ENCODE measurements at places on chromosomes 4 and X.

GRCh38 chr4:94941706-94942105 is 184.0 kb downstream of the BMPR1B start:
- DNase-seq: no peak

GRCh38 chr4:169414913-169415312 is 144.2 kb upstream of the SH3RF1 start:
- DNase-seq: no peak

DNA sequence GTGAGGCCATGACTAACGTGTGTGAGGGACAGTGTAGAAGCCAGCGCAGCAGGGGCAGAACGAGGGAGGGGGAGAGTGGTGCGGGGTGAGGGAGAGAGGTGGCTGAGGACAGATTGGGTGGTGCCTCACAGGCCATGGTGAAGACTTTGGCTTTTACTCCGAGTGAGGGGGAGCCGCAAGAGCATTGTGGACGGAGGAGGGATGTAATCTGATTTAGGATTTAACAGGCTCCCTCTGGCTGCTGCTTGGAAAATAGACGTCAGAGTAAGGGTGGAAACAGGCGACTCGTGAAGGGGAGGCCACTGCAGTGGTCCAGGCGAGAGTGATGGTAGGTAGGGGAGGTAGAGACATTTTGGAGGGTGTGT is 13.0 kb downstream of the PPP1R3F start:
- DNase-seq: no peak

DNA sequence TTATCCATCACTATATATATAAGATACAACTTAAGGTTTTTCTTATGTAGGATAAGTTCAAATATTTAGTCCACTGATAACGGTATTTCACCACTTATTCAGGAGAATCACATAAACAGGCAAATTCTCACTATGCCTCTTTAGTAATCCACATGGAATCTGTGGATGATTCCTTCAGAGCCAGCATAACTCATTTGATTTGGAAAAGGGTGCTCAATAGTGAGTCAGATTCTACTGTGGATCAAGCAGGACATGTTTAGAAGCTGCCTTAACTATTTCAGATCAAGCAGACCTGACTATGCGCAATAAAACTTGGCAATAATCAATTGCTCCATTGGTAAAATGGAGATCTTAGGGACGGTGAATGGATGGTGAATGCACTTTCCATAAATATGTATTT is 184.1 kb downstream of the CBR4 start:
- DNase-seq: no peak

DNA sequence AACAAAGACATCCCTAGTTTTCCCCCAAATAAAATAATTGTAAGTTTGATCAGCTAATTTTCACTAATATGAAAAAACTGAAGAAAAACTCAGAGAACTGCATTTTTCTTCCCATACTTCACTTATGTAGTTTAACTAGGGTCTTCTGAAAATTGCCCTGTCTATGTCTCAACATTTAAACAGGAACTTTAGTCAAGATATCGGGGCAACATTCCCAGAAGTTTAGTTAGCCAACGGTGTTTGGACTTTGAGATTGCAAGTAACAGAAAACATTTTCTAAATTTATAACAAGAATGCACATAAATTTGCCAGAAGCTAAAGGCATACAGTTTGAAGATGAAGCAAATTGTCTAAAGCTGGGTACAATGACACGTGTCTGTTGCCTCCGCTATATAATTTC is 201.1 kb downstream of the ARAP2 start:
- DNase-seq: no peak

GRCh38 chrX:42524379-42524778 is 253.6 kb downstream of the PPP1R2C start:
- DNase-seq: no peak

Data from stimulated activated CD4-positive, alpha-beta T cell treated with anti-CD3 and anti-CD28 coated beads, TNF-alpha, amount 100 ng/mL, for 1 hour (primary cell).